ENCODE measurements at places on chromosomes 5 and 9. TPM values are rescaled to one million over a fixed set of nuclear protein-coding genes. Genes with fewer than 3 reads are reported as not detected.

The ZNF454 gene
- total RNA-seq = not detected

GRCh38 chr5:31844622-31845345, 205.9 kb downstream of the PDZD2 start:
- peak; percentile 47 for DNase-seq

DNA sequence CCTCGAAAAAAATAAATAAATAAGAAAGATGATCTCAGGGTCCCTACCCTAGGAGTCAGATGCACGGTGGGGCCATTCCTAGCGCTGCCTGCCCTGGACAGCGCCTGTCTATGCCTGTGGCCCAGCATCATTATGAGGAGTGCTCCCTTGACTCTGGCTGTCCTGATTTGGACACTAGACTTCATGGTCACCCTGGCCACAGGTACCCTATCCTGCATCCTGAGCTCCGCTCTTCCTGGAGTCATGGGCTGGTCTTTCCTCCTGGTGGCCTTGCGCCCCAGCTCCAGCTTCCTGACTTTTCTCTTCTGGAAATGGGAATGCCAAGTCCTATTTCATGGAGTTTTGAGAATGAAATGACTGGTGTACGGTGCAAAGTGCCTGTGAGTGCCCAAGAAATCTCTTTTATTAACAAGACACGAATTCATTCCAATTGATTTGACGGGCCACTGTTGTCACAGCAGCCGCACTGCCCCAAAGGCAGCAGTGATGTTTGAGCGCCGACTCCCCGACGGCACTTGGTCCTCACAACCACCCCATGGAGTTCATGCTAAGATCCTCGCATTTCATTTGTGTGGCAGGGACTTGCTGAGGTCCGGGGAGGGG, 564 bp upstream of the AIF1L start:
- no peak for DNase-seq

The PTPA gene
- 83.3 TPM for total RNA-seq

The C9orf152 gene
- total RNA-seq = 1.7 TPM
